ENCODE measurements at places on chromosomes 7 and 10.

GRCh38 chr10:17655567-17656146 lies 11.7 kb downstream of the STAM start:
- DNase-seq = peak; percentile 67

DNA sequence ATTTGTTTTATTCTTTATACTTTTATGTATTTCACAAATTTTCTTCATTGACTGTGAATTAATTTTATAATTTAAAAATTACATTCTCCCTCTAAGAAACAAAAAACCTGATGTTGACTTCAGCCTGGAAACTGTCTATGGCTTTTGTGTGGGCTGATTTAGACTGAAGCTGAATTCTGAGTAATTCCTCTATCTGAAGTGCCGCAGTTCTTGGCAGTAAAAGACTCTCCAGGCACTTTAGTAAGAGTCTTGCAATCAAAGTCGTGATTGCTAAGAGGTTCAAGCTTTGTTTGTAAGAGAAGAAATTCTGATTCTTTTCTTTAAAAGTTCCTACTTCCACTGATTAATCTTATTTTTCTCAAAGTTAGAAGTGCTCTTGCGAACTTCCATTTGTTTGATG lies 3.4 kb upstream of the CEP41 start:
- no peak for DNase-seq

DNA sequence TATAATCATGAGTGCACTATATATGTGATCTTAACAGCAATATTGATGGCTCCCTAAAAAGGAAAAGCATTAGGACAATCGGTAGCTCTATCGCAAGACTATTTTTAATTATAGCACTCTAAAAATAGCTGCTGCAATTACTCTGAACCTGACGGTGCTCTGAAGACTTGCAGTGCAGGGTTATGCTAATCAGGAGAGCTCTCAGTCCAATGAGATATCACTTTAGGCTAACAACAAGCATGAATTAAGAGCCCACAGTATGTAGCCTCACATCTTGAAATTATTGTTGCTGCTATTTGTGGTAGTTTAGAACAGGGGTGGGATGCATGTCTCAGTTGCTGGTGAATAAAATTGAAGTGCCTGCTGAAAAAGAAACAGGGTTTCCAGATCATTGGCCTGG lies 515.8 kb upstream of the AKR1E2 start:
- no peak for DNase-seq

GRCh38 chr10:71266147-71266917 lies 52.7 kb upstream of the SLC29A3 start:
- peak; percentile 18 for DNase-seq

- peak; percentile 99 for DNase-seq
Observed at GRCh38 chr7:138316421-138317043, 143.5 kb upstream of the TRIM24 start.

GRCh38 chr10:125857185-125857760 lies 23.8 kb downstream of the DHX32 start:
- no peak for DNase-seq

GRCh38 chr7:106187613-106188350 lies 75.7 kb upstream of the SYPL1 start:
- no peak for DNase-seq

DNA sequence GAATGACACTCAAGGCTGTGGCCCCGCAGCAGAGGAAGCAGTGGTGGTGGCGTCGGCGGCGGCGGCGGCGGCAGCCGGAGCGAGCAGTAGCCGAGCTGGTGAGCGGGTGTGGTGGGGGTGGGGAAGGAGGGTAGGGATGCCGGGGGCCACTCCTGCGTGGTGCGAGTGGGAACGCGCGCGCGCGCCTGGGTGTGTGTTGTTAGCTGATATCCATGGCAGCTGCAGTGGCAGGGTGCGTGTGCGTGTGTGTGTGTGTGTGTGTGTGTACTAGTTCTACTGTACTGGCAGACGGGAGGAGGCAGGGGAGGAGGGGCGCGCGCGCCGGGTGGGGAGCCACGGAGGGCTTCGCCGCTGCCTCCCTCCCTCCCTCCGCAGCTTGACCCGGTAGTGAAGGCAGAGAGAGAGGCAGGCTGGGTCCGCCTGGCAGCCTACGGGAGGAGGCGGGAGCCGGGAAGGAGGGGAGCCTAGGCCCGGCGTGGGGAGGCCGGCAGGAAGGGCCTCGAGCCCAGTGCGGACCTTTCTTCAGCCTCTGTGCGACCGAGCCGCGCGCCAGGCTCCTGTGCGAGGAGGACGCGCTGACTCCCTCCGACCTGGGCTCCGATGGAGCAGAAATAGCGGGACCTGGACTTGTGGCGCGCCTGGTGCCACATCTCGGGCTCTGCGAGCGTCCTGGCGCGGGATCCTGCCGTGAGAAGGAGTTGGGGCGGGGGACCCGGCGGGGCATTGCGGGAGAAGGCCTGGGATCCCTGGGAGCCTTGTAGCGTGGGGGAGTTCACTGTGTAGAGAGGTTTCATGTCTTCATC lies at the start of gene MAGI2:
Gene MAGI2, minus strand, starts transcription at position 110 of the 803 bp plus-strand sequence. CDS start 347 bp downstream, outside the sequence.
- peak; percentile 41 for DNase-seq

GRCh38 chr7:44470628-44471245 lies 19.7 kb downstream of the NUDCD3 start:
- peak; percentile 11 for DNase-seq

DNA sequence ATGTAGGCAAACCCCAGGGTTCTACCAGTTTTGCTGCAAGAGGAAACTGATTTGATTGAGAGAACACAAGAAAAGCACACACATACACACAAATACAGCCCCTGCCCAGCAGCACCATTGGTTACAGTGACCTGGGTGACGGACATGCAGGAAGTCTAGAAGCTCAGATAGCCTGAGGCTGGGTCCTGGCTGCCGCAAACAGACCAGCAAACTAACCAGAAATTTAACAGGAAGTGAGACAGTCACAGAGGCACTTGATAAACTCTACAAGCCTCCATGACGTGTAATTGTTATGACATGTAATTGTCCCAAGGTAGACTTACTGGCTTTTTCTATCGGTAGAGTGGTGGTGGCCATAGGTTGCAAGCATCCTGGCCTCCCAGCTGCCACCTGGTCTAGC lies 58.9 kb downstream of the PRKAR2B start:
- DNase-seq = no peak

DNA sequence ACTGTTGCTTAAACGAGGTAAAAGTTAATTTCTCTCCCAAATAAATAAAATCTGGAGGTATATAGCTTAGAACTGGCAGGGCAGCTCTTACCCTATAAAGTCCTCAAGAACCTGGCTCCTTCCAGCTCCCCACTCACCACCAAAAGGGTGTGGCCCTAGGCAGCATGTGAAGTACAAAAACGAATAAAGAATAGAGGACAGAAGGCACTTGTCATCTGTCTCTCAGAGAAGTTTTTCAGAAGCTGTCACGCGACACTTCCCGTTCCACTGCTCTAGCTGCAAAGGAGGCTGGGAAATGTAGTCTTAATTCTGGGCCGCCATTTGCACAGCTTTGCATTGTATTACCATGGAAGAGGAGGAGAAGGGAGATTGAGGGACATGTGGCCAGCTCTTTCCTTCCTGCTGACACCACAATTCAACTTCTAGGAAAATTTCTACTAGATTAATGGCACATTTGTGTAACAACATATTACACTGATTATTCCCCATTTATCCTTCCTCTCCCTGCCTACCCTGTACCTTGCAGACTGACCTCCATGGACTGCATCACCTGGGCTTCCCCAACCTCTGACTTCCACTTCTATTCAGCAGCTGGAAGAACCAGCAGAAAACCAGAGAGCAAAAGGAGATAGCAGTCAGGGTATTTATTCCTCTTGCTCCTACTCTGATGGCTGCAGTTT lies 62.2 kb downstream of the CCDC71L start:
- DNase-seq = peak; percentile 26

DNA sequence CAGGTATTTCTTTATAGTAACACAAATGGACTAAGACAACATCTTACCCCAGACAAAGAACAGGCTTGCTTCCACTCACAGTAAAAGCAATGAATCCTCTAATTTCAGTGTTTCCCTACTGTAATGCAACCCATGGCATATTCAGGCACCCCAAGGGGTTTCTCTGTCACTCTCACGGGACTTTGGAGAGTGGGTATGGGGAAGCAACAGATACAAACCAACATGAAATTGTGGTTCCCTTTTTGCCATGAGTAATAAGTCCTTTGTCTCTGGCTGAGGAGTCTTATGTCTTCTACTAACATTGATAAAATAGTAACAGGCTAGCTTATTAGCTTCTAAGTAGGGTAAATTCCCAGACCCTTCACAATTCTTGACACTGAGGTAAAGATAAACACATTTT lies 51.4 kb upstream of the AOAH start:
- no peak for DNase-seq

DNA sequence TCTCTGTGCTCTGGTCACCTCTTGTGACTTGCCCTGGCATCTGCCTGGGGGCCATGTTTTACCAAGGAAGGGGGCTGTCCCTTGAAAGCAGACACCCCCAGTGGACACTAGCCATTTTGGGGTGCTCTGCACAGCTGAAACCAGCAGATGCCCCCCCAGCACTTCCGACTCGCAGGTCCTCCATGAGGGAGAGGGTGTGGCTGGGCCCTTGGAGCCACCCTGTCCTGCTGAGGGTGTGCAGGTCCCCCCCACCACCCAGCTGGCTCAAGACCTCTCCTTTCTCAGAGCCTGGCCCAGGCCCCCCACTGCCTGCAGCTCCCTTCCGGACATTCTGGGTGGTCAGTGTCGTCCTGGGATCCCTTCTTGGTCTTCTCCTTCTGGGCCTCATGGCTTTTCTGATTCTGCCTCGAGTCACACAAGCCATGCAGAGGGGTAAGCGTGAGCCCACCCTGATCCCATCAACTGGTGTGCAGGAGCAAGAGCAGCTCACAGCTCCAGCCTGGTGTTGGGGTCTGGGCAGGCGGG lies 12.3 kb downstream of the SCART1 start:
- no peak for DNase-seq

- no peak for DNase-seq
Observed at GRCh38 chr7:139854124-139854511, 25.1 kb downstream of the TBXAS1 start.

GRCh38 chr7:99129001-99129400 lies 14.9 kb downstream of the SMURF1 start:
- no peak for DNase-seq

DNA sequence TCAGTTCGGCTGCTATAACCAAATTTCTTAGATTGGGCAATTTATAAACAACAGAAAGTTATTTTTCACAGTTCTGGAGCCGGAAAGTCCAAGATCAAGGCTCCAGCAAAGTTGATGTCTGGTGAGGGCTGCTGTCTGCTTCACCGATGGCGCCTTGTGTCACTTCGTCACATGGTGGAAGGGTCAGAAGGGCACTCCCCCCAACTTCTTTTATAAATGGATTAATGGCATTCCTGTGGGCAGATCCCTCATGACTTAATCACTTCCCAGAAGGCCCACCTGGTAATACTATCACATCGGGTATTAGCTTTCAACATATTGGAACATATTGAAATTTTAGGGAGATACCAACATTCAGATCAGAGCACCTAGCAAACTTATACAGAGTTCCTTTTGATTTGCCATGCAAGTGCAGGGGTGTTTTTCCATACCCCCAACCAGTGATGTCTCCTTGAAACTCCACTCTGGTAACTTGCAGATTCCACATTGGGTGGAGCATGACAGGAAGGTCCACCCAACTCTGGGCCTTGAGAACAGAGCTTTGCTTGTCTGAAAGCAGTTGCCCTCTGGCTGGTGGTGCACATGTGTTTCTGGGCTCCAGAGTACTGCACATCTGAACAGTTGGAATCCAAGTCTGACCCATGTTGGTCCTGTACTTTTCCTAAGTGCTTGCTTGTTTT lies 85.1 kb upstream of the KMT2E start:
- DNase-seq = no peak

DNA sequence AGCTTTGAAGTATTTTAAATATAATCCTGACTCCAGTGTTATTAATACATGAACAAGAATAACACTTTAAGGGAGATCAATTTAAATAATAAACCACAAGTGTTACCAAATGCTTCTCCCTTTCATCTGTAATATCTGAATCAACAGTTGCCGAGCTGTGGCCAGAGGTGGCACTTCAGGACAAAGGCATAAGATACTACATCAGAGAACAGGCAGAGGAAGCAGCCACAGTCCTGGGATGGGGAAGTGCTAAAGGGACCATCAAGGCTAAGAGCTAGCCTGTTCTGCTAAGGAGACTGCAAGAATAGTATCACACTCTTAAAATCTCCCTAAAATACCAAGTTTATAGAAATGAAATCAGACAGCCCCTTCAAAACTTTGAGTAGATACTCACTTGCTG lies 378.2 kb upstream of the PRKCQ start:
- DNase-seq = no peak
